ENCODE measurements at places on chromosomes 12 and 14.
A peak's percentile ranks its signal among the peaks of the same experiment; 100 is the strongest.

DNA sequence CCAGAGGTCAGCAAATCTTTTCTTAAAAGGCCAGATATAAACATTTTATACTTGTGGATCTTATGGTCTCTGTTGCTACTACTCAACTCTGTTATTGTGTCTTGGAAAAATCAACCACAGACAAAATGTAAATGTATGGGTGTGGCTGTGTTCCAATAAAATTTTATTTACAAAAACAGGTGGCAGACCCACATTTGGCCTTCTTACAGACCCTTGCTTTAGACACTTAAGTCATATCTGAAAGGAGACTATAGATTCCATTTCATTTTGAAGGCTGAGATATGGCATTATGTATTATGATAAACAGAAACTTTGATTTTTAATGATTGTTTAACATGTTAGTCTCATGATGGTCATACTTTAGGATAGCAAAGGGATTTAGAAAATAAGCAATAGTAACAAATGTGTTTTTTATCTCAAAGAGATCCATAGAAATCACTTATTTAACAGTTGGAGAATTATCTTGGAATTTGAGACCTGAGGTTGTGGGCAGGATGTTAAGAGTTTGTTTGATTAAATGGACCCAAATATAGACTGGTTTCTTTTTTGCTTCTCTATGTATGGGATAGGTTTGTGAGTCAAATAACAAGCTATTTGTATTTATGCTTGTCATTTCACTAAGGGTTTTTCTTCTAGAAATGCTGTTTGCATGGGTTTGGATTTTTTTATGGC lies 51.2 kb downstream of the PPFIBP1 start:
- DNase-seq: no peak

DNA sequence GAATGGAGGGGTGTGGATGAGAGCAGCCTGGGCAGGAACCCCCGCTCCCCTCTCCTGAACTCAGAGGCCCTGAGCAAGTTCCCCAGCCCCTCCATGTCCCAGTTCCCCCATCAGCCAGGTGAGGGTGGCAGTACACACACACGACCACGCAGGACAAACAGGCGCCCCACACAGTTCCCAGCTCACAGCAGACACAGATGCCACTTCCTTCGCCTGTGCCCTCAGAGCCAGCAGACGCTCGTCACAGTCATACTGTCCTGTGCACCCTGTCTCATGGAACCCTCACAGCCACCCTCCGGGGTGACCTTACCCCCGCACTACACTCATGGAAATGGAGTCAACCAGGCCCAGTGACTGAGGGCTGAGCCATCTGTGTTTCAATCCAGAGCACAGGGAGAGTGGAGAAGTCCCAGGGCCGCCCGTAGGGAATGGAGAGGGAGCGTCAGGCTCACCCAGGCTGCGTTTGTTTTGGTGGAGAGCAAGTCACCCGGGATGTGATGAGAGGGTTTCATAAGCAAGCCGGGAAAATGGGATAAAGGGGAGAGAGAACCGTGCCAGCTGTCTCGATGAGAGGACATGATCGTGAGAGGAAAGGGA lies 47.5 kb upstream of the DYNC1H1 start:
- no peak for DNase-seq

DNA sequence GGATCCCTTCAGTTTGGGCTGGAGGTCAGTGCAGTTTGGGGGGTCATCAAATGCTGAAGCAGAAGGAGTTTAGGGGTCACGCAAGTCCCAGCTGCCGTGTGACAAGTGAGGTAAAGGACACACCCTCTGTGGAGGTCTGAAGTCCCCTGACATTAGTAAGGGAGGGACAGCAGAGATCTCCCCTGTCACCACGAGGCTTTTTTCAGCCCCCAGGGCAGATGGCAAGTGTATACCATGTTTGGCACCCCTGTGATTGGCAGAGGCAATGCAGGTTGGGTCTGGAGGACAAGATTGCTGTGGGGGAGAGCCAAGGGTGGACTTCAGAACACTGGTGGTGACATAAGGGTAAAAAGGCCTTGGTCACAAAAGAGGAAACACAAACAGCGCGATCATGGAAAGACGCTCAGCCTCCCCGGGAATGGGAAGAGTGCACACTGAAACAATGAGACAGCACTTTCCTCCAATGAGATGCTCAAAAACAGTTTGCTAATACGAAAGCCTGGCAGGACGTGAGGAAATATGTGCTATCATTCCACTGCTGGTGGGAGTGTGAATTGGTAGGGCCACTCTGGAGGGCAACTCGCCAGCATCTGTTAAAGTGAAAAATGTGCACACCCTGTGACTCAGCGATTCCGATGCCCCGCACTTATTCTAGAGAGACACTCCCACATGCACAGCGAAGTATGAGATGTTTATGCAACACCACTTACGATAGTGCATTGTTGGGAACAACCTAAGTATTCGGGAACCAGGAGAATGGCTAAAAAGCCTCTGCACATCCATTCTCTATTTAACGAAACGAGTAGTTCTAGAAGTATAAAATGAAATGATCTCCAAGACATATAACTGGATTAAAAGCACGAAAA lies 14.4 kb upstream of the CD27 start:
- DNase-seq: peak; percentile 84

DNA sequence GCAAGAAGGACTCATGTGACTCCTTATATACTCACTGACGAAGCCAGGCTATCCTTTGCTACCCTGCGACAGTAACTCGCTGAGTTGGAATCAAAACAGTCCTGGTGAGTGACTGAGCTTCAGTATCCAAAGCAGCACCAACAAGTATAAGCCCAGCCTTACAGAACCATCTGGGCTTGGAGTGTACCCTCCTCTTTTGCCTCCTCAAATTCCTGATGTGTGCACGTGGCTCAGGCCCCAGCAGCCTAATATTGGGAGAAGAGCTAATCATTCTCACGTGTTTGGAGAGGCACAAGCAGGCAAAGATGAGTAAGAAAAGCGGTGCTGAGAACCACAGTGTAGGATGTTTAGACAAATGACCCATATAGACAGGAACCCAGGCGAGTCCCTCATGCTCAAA lies 34.4 kb downstream of the PPTC7 start:
- DNase-seq: no peak

DNA sequence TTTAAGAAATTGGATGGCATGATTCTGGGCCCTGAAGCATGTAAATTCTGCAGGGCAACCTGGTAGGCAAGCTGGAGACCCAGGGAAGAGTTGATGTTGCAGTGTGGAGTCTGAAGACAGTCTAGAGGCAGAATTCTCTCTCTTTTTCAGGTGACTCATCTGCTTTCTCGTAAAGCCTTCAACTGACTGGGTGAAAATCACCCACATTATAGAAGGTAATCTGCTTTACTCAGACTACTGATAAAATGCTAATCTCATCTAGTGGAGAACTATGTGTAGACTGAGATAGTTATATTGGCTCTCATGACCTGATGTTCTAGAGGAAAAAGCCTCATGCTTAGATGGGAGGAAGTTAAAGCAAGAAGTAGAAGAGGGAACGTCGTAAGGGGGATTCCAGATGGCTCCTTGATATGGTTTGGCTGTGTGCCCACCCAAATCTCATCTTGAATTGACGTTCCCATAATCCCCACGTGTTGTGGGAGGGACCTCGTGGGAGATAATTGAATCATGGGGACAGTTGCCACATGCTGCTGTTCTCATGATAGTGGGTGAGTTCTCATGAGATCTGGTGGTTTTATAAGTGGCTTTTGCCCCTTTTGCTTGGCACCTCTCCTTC lies 723.8 kb downstream of the BCL11B start:
- no peak for DNase-seq
